ENCODE measurements at places on chromosomes 12 and 14.

DNA sequence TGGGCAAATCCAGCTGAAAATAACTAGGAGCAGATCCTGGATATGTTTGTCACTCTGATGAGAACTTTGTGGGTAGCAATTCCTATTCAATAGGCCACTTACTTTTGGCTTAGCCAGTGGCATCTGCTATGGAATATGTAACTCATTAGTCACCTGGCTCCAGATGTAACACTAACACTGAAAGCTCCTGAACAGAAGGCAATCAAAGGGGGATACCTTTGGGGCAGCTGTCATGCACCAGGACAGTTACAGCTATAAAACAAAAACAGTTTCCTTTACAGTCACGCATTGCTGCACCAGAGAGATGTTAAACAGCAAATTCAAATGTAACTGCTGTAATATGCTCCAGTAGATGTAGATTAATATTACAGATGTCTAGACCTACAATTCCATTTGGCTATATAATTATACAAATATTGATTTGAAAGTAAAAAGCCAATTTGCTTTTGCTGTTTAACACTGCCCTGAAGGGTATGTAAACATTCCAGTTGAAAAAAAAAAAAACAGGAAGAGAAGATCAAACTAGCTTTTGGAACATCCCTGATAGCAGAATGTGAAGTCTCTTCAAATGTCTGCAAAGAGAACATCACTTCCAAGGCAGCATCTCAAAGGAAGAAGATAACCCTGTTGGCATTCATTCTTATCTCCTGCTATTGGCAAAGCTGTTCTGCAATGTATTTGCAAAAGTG is 18.4 kb downstream of the RACGAP1 start:
- DNase-seq: no peak

DNA sequence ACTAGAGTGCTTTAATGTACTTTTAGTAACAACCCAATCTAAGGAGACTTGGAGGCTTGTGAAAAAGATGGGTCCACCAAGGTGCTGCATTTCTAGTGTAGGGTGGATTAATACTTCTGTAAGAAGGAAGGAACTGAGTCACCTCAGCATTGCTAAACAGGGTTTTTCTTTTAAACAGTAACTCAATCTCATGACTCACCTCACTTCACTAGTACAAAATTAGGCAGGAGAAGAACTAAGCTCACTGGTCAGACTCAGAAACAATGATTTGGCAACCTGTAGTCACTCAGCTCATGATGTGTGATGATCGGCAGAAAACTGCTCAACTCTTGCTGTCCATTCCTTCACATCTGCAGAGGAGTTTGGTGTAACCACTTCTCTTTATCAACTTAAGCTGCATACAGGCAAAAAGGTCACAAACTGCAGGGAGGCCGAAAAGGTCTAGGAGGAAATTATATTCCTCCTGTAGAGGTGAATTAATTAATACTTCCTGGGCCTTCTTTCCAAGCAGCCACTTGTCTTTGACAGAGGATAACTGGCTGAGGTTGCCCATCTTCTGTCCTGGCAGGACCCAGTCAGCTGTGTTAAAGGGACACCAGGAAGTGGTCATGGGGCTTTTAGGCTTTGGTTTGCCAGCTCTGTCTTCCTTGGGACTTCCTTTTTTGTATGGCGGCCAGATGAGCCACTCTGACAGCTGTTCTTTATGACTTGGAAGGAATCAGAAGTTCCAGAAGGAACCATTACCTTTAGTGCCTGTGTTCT is 466.9 kb downstream of the FUT8 start:
- no peak for DNase-seq

DNA sequence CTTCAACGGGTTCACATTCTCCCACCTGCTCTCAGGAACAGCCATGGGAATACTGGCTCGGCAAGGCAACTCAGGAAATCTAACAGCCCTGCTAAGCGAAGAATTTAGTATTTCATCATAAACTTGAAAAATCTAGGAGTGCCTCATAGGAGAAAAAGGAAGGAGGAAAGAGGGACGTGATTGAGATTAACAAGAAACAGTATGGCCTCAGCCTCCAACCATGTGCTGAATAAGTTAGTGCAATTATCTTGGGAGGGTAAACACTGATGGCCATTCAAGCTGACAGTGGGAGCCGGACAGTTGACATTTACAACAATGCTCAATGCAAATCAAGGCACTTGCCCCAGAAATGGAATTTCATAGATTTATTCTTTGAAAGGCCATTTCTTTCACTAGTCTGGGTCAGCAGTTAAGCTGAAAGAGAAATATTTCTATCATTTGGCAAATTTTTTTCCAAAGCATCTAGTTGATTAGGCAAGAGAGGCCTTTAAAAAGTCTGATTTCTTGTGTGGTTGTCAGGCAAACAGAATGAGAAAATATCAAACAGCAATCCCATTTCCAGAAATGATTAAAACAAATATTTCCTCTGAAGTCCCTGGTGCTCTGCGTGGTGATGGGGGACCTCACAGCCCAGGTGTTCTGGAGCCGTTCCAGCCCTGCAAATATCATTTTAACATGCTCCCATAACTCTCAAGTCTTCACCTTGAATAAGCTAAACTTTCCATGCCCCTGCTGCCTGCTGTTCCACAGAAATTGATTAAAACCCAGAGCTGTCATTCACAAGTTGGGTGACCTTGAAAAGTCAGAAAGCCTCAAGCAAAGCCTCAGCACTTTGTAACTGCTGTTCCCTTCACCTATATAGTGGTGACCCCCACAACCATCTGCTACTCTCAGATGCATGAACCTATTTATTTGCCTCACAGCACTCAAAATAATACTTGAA is 121.6 kb downstream of the PHLDA1 start:
- no peak for DNase-seq

GRCh38 chr14:72528059-72528862 is 365.6 kb downstream of the DPF3 start:
- DNase-seq: no peak

- peak; percentile 85 for DNase-seq
Measured at GRCh38 chr12:53006810-53007309, 604 bp downstream of the EIF4B start.

- no peak for DNase-seq
Measured at GRCh38 chr14:34420547-34421150, 41.4 kb downstream of the SPTSSA start.

- DNase-seq: no peak
Measured at GRCh38 chr12:80698847-80699542, 8.4 kb upstream of the MYF6 start.

- DNase-seq: no peak
Measured at GRCh38 chr12:12925388-12925787, 26.6 kb downstream of the GPRC5D start.

DNA sequence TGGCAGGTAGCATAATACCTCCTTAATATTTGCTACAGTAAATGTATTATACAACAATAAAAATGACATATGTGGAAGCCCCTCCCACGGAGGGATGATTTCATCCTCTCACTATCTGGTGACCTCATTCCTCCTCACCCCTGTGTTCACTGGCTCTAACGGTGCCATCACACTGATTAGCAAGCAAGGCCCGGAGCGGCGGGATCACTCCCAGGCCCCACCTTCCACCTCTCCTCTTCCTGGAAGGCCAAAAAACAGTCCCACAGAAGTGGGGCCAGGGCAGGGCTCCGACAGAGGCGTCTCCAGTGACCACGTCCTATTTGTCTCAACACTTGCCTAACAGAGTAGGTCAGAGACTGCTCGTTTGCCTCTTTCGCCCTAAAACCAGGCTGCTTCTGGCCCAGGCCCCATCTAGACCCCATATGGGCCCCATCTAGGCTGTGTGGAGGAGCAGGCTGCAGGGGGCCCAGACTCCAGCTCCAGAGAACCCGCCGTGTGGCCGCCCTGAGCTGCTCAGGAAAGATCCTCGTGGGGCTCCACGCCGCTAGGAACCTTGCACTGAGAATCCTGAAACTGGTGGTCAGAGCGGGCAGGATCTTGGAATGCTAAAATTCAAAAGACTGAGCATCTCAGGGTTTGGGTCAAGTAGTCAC is 3.7 kb downstream of the SELPLG start:
- peak; percentile 82 for DNase-seq

DNA sequence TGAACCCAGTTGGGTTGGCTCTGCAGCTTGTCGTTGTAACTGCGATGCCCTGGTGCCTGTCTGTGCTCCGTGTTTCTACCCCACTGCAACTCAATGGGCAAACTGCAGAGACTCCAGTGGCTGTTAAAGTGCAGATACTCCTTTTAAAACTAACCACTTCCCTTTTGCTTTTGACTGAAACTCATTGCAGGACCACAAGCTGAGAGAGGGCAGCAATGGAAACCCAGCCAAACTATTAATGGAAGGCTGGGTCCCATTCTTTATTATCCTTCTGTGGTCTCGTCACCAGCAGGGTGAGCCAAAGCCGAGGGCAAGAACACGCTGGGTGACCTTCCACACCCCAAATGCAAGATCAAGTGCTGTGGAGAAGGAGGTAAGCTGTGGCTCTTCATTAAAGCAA is 910.4 kb downstream of the VRK1 start:
- peak; percentile 65 for DNase-seq

- no peak for DNase-seq
Measured at GRCh38 chr14:68844210-68844545, 51.3 kb upstream of the ZFP36L1 start.

DNA sequence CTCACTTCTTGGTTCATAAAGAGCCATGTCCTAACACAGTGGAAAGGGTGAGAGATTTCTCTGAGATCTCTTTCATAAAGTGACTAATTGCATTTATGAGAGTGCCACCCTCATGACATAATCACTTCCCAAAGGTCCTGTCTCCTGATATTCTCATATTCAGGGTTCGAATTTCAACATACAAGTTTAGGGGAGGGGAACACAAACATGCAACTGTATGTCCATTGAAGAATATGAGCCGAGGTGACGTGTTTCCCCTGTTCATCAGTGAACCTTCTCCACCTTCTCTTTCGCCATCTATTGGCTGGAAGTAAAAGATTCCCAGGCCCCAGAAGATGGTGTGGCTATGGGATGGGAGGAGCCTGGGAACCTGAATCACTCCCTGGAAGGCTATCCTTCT is 354.2 kb upstream of the ATP2B1 start:
- no peak for DNase-seq
